ENCODE measurements at places on chromosomes 1 and 21.

GRCh38 chr1:247180581-247180980 lies 8.8 kb upstream of the ZNF124 start:
- no peak for DNase-seq

DNA sequence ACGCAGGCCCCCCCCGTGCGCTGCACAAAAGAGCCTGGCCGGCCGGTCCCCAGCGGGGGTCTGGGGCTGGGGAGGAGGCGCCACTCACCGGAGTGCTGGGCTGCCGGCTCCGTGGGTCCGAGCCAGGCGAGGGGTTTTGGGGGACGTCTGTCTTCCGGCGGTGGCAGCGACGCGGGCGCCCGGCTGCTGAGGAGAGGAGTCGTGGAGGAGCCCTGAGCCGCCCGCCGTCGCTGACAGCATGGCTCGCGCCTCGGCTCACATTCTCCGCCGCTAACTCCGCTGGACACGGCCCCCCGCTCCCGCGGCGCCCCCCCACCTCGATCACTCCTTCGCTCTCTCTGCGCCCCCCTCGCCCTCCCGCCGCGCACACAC lies 649 bp downstream of the AHDC1 start:
- no peak for DNase-seq

GRCh38 chr1:157404063-157404501 lies 148.2 kb downstream of the FCRL5 start:
- DNase-seq: no peak

- peak; percentile 32 for DNase-seq
Measured at GRCh38 chr1:36703526-36704208, 221.0 kb upstream of the CSF3R start.

DNA sequence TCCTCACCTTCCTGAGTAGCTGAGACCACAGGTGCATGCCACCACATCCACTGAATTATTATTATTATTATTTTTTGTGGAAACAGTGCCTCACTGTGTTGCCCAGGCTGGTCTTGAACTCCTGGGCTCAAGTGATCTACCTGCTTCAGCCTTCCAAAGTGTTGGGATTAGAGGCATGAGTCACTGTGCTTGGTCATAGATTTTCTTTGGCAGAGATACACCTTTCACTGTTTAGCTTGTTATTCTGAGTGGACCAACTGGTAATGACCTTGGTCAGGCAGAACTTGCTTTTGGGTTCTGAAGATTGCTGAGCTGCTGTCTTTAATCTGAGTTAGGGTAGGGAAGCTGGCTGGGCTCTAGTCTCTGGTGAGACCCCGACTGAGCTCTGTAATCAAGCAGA lies 66.8 kb downstream of the DNAH14 start:
- no peak for DNase-seq

DNA sequence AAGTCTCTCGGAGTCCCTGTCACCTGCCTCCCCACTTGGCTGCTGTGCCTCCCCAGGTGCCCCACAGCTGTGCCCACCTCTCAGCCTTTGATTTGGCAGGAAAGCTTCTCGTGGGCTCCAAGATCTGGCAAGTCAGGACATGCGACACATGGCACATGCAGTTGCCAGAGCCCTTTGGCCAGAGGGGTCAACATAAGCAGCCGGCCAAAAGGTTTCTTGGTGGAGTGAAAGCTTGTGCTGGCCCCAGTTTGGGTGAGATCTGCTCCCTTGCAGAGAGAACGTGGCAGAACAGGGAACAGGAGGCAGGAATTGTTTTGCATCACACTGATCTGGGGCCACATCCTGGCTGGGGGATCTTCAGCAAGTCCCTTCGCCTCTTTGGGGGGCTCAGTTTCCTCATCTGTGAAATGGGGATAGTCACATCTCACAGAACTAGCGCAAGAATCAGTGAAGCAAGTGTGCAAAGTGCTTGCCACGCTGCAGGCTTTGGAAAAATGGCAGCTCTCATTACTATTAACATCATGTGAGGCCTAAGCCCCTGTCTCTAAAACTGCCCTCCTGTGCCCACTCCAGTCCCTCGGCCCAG lies 232.6 kb downstream of the TRABD2B start:
- no peak for DNase-seq
